ENCODE measurements at places on chromosomes 3 and 15.

DNA sequence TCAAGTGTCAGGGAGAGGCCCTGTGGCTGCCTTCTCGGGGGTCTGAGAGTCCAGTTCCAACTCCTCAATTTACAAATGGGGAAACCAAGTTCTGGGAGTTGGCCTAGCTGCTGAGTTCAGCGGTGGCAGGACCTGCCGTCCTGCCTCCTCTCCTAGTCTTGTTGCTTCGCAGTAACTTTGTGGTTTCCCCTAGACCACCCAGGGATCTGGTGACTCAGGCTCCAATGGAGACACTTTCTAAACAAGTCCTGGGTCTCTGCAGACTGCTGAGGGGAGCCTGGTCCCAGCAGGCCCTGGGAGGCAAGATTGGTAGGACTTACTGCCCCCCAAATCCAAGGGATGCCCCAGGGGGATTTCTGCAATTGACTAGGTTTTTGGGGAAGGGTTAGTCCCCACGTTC, 83.6 kb downstream of the SMAD6 start:
- DNase-seq, result no peak

- DNase-seq, result no peak
Observed at GRCh38 chr3:115218859-115219258, 71.8 kb upstream of the ZBTB20 start.

DNA sequence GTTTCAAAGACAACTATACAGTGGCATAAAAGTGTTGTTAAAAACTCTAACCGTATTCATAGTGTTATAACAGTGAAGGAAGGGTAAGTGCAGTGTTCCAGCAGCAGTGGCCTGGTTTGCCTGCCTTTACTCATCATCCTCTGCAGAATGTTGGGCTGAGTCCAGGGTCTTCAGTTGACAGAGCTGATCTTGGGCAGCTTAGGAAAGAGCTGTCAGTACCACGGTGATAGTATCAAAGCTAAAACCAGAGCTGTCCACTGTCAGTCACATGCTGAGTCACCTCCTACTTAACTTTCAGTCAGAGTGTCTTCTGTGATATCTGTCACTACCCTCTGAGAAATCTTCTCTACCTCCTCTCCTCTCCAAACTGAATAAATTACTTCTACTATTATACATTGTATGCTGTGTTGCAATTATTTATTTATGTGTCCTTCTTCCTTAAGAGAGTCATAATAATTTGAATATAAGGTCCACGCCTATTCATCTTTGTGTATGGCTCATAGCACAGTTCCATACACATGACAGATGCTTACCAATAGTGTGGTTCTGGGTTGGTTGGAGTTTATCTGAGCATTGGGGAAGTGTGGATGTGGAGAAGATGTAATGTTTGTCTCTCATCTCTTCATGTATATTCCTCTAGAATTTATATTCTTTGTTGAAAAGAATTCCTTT, 242.1 kb downstream of the ZIC1 start:
- DNase-seq, result no peak

DNA sequence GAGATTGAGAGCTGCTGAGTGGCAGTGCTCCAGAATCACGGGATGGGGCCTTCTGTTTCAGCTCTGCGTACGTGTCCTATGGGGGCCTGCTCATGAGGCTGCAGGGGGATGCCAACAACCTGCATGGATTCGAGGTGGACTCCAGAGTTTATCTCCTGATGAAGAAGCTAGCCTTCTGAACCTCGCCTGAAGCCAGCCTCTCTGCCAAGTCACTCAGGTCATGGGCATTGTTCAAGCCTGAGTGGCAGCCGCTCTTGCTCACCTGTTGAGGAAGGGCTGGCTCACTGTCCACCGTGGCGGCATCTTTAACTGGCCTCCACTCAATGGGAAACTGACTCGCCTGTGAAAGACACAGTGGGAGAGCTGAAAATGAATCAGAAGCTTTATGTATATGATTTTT, 6.6 kb downstream of the POLR2H start:
- no peak for DNase-seq

GRCh38 chr3:136075811-136076210, 110.3 kb downstream of the PPP2R3A start:
- DNase-seq, result no peak

DNA sequence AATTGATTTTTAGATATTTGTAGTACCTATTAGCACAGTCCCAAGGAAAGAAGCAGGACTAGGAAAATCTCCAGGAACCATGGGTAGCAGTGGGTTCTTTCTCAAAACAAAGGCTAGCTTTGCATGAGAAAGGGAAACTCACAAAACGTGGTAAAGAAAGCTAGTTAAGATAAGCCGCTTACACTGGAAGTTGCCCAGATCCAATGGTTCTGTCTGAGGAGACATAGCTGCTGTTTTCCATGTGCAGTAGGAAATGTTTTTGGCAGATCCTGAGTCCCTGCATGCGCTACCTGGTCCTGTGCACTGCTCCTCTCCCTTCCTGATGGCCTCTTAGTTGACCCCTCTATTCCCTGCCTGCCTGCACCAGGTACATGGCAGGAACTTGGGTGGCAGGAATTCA, 60.4 kb downstream of the TFG start:
- DNase-seq, result no peak

- no peak for DNase-seq
Observed at GRCh38 chr3:192747145-192747544, 19.8 kb upstream of the FGF12 start.

DNA sequence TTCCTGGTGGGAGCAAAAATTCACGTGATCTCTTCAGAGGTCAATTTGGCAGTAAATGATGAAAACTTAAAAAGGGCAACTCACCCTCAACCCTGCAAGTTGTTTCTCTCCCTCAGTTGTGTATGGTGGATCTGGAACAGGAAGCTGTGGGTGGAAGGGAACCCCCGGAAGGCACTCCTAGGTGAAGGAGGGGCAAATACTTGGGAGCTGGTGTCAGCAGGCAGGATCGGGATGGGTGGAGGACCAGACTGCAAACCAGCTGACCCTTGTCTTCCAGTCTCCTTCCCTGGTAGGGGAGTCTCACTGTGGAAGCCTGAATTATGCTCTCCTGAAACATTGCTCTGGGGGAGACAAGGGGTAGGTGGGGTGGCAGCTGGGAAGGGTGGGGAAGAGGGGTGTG, 33.5 kb downstream of the PRR23E start:
- DNase-seq, result no peak

DNA sequence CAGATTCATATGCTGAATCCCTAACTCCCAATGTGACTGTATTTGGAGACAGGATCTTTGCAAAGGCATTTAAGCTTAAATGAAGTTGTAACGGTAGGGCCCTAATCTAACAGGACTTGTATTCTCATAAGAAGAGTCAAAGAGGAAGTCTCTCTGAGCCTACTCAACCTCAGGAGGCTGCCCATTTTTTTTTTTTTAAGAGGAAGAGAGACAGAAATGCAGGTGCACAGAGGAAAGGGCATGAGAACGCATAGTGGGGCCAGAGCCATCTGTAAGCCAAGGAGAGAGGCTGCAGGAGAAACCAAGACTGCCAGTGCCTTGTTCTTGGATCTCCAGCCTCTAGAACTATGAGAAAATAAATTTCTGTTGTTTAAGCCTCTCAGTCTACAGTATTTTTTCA, 28.4 kb downstream of the ZNF860 start:
- DNase-seq, result no peak

GRCh38 chr15:81480645-81481053, 106.6 kb upstream of the TMC3 start:
- no peak for DNase-seq

DNA sequence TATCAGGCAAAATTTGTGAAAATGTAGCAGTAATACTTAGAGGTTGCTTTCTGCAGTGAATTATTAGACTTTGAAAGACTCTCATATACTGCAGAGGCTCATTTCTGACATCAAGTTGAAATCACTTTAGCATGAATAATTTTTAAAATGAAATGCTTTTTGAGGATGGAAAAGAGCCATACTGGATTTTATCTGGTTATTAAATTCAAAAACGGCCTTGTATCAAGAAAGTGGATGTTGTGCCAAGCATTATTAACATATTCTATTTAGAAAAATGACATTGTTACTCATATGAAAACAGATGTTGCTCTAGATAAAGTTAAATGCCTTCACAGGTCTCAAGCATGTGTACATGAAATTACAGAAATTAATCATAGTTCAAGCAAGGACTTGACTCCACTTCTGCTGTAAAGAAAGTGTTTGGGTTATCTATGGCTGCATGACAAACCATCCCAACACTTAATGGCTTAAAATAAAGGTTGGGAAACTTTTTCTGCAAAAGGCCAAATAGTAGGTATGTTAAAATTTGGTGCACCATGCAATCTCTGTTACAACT, 64.5 kb upstream of the ZNF280D start:
- no peak for DNase-seq

DNA sequence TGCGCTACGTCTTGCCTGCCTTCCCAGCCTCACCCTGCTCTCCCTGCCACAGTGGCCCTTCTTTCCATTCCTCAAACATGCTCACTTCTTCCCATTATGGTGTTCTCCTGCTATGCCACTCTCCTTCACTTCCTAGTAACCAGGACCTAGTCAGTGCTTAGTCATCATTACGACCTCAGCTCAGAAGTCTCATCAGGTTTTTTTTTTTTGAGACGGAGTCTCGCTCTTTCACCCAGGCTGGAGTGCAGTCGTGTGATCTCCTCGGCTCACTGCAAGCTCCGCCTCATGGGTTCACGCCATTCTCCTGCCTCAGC, 149.5 kb downstream of the GREM1 start:
- DNase-seq, result no peak

DNA sequence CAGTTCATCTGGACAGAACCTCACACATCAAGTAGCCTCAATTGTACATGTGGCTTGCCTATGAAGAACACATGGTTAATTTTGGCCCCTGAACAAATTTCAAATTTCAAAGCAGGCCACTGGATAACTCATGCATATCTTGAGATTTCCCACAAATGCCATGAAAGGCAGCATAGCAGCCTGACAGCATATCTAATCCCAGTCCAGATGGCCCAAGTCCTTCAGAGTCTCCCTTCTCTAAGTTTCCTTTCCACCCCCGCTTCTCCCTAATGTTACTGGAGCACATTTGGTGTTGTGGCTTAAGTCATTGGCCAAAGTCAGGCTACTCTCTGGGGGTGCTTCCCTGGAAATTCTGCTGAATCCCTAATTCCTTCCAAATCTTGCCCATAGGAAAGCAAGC, 53.8 kb upstream of the COL6A6 start:
- DNase-seq, result no peak

DNA sequence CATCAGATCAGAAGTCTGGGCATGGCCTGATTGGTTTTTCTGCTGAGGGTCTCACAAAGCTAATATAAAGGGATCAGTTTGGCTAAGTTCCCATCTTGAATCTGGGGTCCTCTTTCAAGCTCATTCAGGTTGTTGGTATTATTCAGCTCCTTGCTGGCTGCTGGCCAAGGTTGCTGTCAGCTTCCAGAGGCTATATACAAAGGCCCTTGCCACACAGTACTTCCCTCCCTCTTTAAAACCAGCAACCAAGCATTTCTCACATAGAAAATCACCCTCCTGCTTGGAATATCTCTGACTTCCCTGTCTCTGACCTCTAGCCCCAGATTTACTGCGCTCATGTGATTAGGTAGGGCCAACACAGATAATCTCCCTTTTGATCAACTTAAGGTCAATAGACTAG, 442.9 kb downstream of the ERC2 start:
- no peak for DNase-seq

DNA sequence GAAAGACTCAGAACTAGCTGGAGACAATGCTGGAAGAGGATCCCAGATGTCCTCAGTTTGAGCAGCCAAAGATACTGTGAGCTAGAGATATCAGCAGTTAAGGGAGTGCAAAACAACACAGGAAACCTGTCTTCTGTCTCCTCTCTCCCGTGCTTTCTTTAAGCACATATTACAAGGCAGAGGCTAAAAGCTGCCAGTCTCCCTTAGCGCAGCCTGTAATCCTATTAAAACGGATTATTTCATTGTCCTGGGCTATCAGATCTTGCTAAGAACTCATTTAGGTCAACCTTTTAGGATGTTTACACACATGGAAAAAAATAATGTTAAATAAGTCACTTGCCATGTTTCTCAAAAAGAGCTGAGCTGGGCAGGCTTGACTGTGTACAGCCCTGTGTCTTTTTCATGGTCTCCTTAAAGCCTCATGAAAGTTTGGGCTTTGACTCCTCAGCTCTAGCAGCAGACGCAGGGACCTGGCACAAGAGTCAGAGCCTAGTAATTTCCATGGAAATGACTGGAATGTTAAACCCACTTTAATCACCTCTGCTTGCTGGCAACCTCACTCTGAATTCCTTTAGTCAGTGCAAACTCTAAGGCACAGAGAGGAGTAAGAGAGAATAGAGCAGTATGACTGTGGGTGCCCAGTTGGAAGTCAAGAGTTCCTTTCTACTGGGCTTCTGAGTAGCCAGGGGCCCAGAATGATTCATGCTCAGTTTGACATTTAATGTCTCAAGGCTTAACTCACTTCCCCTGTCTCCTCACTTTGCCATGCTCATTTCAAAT, 491.9 kb downstream of the NTRK3 start:
- DNase-seq, result no peak

- DNase-seq, result no peak
Observed at GRCh38 chr3:151568184-151568583, 107.3 kb upstream of the IGSF10 start.

DNA sequence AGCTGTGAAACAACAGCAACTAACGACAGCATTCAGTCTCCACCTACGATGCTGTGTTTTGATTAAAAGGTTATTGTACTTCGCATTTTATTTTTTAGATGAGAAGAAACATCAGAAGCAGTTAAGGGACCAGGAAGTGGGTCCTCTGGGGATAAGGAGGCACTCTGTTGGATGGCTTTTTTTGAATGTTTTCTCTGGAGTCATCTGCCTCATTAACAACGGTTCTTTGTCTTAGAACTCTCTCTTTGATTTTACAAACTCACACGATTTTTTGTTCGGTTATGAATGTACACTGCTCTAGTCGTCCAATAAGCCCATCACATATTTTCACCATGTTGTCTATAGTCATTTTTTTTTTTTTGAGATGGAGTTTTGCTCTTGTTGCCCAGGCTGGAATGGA, 36.0 kb upstream of the ARPIN start:
- no peak for DNase-seq
